ENCODE measurements at places on chromosomes 1 and 21.

GRCh38 chr1:29708381-29708780, 472.1 kb downstream of the PTPRU start:
- no peaks in the 10 kb centered on the region for H3K27me3 ChIP-seq
- H3K27ac ChIP-seq, result no peak overlapping the region
- no peak for DNase-seq
- H3K4me3 ChIP-seq, result no peak overlapping the region
- no peaks in the 10 kb centered on the region for H3K36me3 ChIP-seq

GRCh38 chr1:244050835-244051444, at the start of gene ZBTB18:
TSS of gene ZBTB18 (plus strand) at chr1:244051283. CDS start at chr1:244051432, 149 bp downstream.
- peak within 1 kb of the TSS; percentile 86 for H3K4me3 ChIP-seq
- peaks cover 13% of the 10 kb centered on the region for H3K36me3 ChIP-seq
- H3K27ac ChIP-seq, result no peak within 1 kb of the TSS
- H3K4me1 ChIP-seq, result peaks cover 24% of the 10 kb centered on the region

DNA sequence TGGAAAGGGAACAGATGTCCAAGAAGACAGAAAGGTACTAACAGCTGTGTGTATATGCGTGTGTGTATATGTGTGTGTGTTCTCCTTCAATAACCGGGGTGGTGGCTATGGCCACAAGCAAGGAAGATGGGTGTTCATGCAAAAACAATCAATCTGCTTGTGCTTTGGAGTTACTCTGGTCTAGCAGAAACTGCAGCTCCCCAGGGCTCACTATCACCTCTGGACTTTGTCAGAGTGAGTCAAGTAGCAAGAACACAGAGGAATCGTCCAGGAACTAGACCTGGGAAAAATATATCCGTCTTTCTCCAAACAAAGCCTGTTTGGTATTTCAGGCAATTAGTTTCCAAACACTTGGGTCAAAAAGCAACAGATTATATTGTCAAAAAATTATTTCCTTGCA, 68.6 kb downstream of the GNG12 start:
- no peak for DNase-seq
- no peaks in the 10 kb centered on the region for H3K36me3 ChIP-seq
- no peaks in the 10 kb centered on the region for H3K27me3 ChIP-seq

DNA sequence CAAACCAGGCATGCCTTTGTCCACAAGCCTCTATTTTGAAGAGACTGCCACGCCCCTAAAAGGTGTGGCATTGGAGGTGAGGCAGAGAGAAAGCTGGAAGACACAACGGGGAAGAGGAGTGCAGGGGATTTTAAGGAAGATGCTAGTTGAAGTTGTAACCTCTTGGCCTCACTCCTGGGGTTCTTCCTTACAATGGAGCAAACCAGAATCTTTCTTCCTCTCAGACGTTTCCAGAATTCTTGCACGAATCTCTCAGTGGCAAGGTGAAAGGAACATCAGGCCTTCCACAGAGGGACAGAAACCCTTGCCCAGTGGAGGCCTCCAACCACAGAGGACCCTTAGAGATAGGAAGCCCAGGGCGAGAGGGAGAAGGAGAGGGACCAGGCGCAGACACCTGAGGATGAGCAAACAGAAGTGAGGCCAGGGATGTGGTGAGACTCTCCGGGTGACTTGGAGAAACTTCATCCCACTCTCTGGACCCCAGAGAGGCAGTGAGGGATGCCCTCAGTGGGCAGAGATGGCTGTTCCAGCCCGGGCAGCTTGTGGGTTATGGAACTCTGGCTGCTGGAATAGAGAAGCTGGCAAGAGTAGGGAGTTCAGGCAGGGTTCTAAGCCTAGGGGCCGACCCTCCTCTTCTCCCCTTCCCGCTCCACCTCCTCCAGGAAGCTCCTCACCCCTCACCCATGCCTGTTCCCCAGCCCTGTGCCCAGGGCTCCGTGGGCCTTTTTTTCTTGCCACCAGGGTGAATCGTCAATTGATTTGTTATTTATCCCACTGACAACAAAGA, 136.8 kb upstream of the RUNX3 start:
- H3K4me3 ChIP-seq, result no peak overlapping the region
- no peaks in the 10 kb centered on the region for H3K27me3 ChIP-seq
- no peak for DNase-seq
- H3K4me1 ChIP-seq, result peaks cover 16% of the 10 kb centered on the region
- H3K36me3 ChIP-seq, result no peaks in the 10 kb centered on the region

DNA sequence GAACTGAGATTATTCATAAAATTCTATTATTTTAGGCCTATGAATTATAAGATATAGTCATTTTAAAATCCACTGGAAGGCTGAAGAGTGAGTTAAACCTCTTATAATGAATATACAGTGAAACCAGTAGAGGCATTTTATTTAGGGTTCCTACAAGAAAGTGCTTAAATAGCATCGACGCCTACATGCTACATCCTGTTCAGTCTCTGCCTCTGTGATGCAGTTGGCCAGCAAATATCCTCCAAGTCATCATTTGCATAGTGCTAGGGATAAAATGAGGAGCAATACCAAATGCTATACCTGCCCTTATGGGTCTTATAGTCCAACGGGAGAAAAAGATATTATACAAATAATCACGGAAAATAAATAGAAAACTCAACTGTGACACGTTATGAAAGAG, 59.6 kb downstream of the EDEM3 start:
- no peak overlapping the region for H3K4me3 ChIP-seq
- no peak for DNase-seq
- no peaks in the 10 kb centered on the region for H3K27me3 ChIP-seq
- peaks cover 8% of the 10 kb centered on the region for H3K4me1 ChIP-seq
- H3K36me3 ChIP-seq, result no peaks in the 10 kb centered on the region

DNA sequence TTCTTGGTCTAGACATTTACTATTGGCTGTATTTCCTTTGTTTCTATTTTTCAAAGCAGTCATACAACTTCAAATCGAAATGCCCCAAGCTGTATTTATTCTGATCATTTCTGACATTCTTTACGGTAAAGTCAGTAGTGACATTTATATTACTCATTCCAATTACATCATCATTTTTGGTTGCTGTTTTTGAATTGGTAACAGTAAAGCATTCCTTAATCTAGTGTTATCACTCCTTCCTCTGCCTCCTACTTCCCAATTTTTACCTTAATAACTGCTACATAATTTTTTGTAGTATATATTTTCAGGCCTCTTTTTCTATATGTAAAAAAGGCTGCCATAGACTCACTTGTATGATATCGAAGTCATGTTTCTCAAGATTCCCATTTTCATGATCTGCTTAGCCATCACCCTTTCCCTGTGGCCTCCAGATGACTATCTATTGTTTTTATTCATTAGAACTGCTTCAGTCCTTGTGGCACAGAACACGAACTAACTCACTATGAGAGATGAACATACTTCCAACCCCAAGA, 167.2 kb downstream of the RUNX1 start:
- no peak overlapping the region for H3K27ac ChIP-seq
- H3K36me3 ChIP-seq, result no peaks in the 10 kb centered on the region
- peaks cover 56% of the 10 kb centered on the region for H3K27me3 ChIP-seq
- no peak for DNase-seq

DNA sequence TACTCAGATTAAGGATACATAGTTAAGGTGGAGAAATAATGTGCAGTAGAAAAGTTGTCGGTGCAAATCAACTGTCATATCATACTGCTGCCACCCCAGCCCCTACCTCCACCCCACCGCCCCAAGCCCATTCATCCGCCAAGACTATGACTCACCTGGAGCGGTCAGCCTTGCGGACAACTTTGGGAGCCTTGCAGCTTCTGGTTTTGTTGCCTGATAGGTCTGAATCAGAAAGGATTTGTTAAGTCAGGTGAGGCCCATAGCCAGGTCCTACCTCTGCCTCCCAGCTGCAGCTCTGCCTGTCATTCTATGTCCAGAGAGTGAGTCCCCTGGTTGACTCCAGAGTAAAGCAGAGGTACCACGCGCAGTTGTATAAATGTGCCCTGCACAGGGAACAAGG, 12.6 kb downstream of the C1orf162 start:
- no peaks in the 10 kb centered on the region for H3K4me1 ChIP-seq
- H3K27me3 ChIP-seq, result no peaks in the 10 kb centered on the region
- H3K36me3 ChIP-seq, result no peaks in the 10 kb centered on the region

Measured in neuronal stem cell (in vitro differentiated cells).